ENCODE measurements at places on chromosomes 11 and 22.

- no peak for DNase-seq
Observed at GRCh38 chr22:44437216-44438055, 60.6 kb downstream of the RTL6 start.

DNA sequence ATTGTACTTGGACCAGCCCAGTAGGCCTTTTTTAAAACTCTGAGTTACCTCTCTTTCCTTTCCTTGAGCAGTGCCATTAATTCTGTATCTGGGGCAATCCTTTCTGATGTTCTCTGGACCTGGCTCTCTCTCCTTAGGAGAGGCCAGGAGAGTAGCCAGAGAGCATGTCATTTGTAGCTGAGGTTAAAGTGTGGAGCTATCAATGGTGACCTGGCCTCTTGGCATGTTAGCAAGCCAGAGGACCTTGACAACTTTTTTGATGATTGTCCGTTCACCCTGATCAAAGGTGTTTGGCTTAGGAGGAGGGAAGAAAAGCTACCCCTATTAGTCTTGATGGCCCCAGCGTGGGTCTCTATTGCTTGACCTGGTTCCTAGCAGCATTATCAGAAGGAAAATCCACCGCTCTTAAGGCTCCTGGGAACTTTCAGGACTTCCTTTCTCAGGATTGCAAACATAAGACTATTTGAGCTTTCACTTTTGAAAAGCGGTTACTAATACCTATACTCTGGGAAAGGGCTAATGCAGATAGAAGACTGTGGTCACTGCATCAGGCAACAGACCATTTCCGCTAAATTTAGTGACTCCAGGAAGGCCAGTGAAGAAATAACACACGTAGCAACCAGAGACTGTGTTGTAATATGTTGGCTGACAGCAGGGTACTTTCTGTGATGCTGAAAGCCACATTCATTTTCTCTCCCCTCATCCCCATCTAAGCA is 18.2 kb downstream of the LIMK2 start:
- no peak for DNase-seq

DNA sequence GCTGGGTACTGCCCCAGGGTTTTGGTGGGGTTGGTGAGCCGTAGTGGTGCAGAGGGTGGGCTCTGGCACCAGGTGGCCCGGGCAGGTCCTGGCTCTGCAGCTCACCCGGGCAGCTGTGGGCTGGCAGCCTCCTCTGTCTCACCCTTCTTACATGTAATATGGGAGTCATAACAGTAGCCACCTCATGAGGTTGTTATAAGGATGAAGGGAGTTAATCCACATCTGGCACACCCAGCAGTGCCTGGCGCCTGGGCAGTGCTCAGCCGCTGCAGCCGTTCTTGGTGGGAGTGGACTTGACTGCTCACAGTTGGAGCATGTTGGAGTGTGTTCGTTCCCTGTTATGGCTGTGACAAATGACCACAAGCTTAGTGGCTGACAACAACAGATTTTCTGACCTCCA is 28.7 kb downstream of the IGHMBP2 start:
- no peak for DNase-seq

- DNase-seq, result no peak
Observed at GRCh38 chr11:17845431-17845881, 110.9 kb downstream of the KCNC1 start.

- DNase-seq, result no peak
Observed at GRCh38 chr11:122661182-122661945, 5.8 kb downstream of the UBASH3B start.

DNA sequence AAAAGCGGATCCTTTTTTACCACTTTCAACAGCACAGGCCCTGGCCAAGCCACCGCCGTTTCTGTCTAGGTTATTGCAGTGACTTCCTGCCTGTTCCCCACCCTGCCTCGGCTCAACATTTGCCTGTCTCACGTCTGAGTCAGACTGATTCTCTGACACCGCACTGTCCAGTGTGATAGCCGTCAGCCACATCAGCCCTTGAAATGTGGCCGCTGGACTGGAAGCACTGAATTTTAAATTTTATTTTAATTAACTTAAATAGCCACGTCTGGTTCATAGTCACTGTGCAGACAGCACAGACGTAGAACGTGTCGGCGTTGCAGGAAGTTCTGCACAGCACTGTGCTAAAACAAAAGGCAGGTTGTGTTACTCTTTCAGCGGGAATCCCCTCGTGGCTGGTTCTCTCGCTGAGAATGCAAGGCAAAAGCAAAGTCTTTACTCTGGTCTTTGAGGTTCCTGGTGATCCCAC is 56.3 kb upstream of the ADSL start:
- DNase-seq, result peak; percentile 62

- DNase-seq, result no peak
Observed at GRCh38 chr11:115363426-115363825, 140.8 kb downstream of the CADM1 start.

DNA sequence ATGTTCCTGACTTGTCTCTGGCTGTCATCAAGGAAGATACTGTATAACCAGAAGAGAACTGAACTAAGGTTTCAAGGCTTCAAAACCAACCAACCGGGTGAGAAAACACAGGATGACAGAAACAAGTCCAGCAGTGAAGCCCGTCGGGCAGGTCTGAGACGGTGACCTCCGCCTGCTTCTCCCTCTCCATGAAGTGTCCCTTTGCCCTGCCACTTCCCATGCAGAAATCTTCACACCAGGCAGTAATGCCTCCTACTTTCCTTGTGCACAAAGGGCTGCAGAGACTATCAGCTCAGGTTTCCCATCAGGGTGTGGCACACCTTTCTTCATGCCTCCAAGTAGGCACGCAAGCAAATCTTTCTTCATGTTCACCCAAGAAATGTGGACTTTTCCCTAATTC is 24.2 kb downstream of the PRDM10 start:
- no peak for DNase-seq

- no peak for DNase-seq
Observed at GRCh38 chr22:17916226-17916889, 108.0 kb downstream of the MICAL3 start.

DNA sequence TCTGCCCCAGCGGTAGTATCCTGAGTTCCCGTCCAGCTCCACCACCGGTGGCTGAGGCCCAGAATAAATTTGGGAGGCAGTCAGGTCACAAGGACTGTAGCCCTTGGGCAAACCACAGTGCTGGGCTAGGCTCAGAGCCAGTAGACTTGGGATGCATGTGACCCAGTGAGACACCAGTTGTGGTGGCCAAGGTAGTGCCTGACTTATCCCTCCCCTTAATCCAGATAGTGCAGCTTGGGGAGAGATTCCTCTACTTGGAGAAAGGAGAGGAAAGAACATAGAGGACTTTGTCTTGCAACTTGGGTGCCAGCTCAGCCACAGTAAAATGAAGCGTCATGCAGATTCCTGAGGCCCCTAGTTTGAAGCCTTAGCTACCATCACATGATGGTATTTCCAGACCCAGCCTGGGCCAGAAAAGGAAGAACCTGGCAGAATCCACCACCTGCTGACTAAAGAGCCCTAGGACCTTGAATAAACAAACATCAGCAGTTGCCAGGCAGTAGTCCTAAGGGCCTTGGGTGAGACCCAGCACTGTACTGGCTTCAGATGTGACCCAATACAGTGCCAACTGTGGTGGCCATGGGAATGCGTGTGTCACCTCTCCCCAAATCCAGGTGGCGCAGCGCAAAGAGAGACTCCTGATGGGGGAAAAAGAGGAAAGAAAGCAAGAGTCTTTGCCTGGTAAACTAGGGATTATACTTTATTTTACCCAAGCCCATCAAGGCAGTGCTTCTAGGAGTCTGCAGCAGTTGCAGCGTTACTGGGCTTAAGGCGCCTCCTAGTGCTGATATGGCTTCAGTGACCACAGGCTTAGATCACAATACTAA is 17.0 kb upstream of the DDX10 start:
- DNase-seq, result peak; percentile 41

DNA sequence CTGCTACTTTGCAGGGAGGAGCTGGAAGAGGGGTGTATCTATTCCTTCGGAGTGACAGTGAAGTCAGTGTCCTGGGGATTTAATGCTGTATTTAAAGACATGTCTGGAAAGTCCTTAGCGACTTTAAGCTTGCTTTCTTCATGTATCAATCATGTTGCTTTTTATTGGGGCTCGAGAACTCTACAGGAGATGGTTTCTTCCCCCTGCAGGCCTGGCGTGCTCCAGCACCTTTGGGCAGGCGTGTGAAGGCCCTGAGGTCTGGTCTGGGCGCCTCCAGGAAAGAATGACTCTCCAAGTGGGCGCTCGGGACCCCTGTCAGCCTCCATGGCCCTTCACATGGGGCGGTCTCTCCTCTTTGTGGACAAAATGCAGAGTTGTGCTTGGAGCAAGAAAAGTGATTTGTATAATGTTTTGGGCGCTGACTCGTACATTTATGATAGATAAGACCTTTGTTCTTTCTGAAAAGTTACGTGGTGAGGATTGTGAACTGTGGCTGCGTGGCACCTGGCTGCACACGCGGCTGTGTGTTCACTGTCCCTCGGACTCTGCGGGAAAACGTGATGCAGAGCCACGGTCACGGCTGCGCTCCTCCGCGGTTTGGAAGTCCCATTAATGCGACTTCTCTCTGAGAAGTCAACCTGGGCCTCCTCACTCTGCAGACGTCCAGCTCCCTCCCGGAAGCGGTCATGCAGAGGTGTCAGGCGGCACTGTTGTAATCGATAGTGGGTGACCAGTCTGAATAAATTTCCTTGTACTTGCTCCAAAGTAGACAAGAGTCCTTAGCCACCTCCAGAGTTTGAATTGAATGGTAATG is 282.5 kb downstream of the TBC1D22A start:
- no peak for DNase-seq

GRCh38 chr11:37199082-37199481 is 601.0 kb upstream of the RAG2 start:
- no peak for DNase-seq

DNA sequence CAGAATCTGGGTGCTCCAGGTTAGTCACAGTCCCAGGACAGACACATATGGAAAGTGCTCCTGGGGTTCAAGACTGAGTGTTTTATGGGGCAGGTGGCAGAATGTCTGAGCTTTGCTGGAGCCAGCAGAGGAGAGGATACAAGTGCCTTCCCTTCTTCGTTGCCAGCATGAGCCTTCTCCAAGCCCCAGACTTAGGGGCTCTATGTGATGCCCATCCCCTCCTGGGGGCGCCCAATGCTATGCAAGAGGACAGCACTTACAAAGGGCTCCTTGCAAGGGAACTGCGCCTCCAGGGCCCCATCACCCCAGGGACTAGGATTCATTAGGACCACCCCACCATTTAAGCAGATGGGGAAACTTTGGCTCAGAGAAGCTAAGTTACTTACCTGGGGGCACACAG is 581.9 kb downstream of the BUD13 start:
- no peak for DNase-seq

GRCh38 chr11:555780-556661 is 4.5 kb downstream of the LMNTD2 start:
- no peak for DNase-seq

- DNase-seq, result no peak
Observed at GRCh38 chr11:31247321-31247720, 122.2 kb downstream of the DCDC1 start.

- no peak for DNase-seq
Observed at GRCh38 chr11:68792400-68792966, 41.2 kb upstream of the TESMIN start.

DNA sequence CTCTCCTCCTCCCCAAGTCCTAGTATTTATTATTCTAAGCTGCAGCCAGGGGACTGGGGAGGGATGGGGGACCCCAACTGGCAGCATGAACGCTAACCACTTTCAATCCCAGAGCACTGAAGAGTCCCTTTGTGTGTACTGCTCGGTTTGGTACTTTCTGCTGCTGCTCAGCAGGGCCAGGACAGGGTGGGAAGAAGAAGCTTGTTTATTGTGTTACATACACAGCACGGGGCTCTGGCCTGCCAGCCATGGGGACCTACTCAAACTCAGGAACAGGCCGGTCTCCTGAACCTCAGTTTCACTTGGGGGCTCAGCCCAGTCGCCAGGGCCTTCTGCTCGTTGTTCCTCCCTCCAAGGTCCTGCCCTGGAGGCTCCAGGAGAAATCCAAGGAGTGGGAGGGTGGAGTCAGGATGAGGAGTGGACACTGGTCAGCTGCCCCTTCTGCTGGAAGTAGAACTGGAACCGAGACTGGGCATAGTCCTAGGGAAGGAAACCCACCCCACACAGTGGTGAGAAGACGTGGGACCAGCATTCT is 616 bp upstream of the CPT1B start:
- DNase-seq, result no peak

DNA sequence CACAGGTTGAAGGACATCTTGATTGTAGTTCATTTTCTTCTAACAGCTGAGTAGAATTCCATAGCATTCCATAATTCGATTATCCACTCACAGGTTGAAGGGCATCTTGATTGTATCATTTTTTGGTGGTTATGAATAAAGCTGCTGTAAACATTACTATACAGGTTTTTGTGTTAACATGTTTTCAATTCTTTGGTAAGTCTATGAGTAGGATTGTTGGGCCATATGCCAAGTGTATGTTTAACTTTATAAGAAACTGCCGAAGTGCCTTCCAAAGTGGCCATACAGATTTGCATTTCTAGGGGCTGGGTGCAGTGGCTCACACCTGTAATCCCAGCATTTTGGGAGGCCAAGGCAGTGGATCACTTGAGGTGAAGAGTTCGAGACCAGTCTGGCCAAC is 44.6 kb downstream of the ANKRD42 start:
- no peak for DNase-seq

DNA sequence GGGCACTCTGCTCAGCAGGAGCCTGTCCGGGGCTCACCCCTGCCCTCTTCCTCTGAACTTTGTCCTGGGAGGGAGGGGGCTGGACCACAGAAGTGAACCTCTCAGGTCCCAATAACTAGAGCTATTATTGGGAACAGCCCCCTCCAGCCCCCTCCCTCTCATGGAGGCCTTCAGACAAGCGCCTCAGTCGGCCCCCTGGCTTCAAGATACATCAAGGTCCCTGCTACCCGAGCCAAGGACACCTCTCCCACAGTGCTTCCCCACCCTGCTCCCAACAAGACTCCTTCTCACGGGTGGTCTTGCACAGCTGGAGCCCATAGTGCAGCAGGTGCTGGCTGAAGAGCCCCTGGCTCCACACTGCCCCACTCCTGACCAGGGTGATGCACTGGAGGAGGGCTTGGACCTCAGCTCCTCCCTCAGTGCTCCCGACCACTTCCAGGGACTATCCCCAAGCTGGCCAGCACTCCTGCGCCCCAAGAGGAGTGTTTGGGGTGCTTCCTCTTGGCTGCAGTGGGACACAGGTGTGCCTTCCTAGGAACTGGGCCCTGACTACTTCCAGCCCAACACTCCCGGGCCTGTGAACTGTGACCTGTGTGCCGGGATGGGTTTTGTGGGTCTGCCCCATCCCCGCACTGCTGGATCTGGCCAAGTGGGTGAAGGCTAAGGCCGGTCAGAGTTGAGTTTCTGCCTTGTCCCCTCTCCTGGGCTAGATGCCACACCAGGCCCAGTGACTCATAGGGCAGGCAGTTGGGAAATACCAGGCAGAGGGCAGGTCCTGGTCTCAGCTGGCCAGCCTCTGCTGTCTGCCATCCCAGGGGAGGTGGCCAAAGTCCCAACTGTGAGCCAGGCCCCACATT is 2.2 kb downstream of the PNPLA2 start:
- DNase-seq, result no peak

GRCh38 chr11:75535071-75535470 is 9.3 kb upstream of the GDPD5 start:
- no peak for DNase-seq

GRCh38 chr11:134338068-134338467 is 6.3 kb downstream of the GLB1L2 start:
- no peak for DNase-seq

GRCh38 chr22:36870250-36870649 is 9.4 kb downstream of the NCF4 start:
- DNase-seq, result no peak

Measured in GM06990 (cell line).